ENCODE measurements at places on chromosomes 11 and 22.

- H3K4me3 ChIP-seq = no peak overlapping the region
- no peaks in the 10 kb centered on the region for H3K27me3 ChIP-seq
- no peak overlapping the region for H3K27ac ChIP-seq
- no peaks in the 10 kb centered on the region for H3K36me3 ChIP-seq
- DNase-seq = no peak
These were observed 36.7 kb downstream of the CCDC90B start for GRCh38 chr11:83249445-83249844.

GRCh38 chr11:10584071-10584501, 15.6 kb upstream of the LYVE1 start:
- no peak overlapping the region for H3K4me3 ChIP-seq
- no peaks in the 10 kb centered on the region for H3K27me3 ChIP-seq
- no peaks in the 10 kb centered on the region for H3K36me3 ChIP-seq
- peaks cover 27% of the 10 kb centered on the region for H3K4me1 ChIP-seq
- peak overlapping the region; percentile 89 for H3K27ac ChIP-seq
- DNase-seq = no peak

DNA sequence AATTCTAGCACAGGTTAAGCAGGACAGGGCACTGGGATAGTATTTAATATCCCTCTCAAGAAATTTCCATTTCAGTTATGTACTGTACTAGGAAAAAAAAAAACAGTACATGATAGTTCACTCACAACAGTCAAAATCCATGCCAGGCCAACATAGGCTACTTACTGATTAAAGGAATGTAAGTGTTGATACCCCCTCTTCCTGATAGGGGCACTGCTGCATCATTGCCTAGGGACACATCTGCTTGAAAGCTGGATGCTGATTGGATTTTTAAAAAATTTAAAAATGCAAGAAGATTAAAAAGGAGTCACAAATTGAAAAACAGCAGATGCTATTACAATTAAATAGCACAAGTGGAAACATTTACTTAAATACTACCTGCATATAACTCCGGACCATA, 43.4 kb downstream of the APOL5 start:
- peaks cover 5% of the 10 kb centered on the region for H3K36me3 ChIP-seq
- H3K4me3 ChIP-seq = no peak overlapping the region
- H3K4me1 ChIP-seq = no peaks in the 10 kb centered on the region

DNA sequence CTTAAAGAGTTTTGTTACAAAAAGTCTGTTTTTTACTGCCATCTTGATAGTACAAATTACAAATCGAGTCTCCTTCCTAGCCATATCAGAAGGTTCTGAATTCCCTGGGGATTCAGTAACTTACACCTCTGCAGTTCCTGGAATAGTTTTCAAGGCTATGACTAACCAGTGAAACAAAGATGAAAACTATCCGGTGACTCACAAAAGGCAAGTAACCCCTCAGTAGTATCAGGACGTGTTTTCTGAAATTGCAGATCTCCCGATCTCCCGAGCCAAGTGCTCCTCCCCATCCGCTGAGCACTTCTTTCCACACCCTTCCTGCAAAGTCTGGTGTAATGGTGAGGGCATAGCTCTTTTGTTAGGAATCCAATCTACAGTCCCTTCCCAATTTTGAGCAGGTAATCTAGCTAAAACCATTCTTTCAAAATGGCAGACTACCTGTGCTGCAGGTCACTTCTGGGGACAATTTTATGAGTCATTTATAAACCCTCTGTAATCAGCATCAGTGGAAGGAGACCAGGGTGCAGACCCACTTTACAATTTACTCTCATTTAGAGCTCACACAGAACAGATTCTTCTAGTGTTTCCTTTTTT, 7.7 kb downstream of the E2F8 start:
- no peak overlapping the region for H3K4me3 ChIP-seq
- no peaks in the 10 kb centered on the region for H3K4me1 ChIP-seq
- DNase-seq = no peak

DNA sequence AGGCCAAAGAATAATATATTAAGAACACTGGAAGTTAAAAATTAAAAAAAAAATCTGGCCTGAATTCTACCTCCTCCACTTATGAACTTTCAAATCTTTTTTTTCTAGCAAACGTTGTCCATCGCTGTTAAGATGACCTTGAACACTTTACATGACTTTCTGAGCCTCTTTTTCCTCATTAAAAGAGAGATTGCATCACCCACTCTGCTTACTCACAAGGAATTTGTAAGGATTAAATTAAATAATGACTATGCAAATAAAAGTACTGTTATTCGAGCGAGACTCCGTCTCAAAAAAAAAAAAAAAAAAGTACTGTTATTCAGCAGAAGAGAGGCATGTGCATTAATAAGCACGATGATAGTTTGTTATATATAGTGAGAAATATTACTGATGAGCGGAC, 285.1 kb upstream of the CCDC90B start:
- no peaks in the 10 kb centered on the region for H3K4me1 ChIP-seq
- no peak for DNase-seq
- H3K27ac ChIP-seq = no peak overlapping the region
- no peaks in the 10 kb centered on the region for H3K27me3 ChIP-seq
- H3K4me3 ChIP-seq = no peak overlapping the region
- H3K36me3 ChIP-seq = no peaks in the 10 kb centered on the region

- DNase-seq = no peak
- peaks cover 88% of the 10 kb centered on the region for H3K4me1 ChIP-seq
- H3K36me3 ChIP-seq = no peaks in the 10 kb centered on the region
These were observed 105.3 kb downstream of the PTPRJ start for GRCh38 chr11:48085688-48086087.

DNA sequence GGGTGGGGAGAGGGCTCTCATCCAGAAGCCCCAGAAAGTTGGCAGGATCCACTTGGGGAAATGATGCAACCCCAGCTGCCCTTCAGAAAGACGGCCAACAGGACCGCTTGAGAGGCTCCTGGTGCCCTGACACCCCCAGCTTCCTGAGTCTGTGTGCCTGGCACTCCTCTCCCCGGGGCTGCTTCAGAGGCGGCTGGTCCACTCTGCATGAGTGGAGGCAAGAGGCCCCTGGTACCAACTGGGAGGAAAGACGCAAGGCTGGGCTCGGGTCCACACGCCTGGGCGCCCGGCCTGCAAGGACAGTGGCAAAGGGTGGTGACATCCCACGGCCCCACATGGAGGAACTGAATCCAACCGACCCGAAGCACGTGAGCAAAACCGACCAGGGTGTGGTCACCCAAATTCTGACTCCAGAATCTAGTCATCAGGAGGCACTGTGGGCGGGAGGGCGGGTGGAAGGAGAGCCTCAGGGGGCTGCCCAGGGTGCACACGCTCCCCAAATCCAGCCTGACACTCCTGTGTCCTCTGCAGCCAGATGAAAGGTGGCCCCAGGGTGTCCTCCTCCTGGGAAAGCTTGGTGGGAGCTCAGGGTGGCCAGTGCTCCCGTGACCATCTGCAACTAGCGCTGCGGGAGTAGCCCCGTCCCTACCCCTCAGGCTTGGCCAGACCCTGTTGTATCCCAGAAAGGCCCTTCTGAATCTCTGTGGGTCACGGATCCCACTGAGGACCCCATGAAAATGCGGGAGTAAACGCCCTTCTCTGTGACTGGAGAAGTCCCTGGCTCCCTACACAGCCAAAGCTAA, 3.7 kb downstream of the RNH1 start:
- no peaks in the 10 kb centered on the region for H3K27me3 ChIP-seq
- peak overlapping the region; percentile 46 for H3K4me3 ChIP-seq
- H3K36me3 ChIP-seq = peaks cover 35% of the 10 kb centered on the region
- peak; percentile 86 for DNase-seq

- H3K27me3 ChIP-seq = no peaks in the 10 kb centered on the region
- H3K27ac ChIP-seq = no peak overlapping the region
- H3K4me3 ChIP-seq = no peak overlapping the region
- no peaks in the 10 kb centered on the region for H3K36me3 ChIP-seq
- no peaks in the 10 kb centered on the region for H3K4me1 ChIP-seq
- no peak for DNase-seq
These were observed 834.6 kb downstream of the JRKL start for GRCh38 chr11:97224396-97224795.

DNA sequence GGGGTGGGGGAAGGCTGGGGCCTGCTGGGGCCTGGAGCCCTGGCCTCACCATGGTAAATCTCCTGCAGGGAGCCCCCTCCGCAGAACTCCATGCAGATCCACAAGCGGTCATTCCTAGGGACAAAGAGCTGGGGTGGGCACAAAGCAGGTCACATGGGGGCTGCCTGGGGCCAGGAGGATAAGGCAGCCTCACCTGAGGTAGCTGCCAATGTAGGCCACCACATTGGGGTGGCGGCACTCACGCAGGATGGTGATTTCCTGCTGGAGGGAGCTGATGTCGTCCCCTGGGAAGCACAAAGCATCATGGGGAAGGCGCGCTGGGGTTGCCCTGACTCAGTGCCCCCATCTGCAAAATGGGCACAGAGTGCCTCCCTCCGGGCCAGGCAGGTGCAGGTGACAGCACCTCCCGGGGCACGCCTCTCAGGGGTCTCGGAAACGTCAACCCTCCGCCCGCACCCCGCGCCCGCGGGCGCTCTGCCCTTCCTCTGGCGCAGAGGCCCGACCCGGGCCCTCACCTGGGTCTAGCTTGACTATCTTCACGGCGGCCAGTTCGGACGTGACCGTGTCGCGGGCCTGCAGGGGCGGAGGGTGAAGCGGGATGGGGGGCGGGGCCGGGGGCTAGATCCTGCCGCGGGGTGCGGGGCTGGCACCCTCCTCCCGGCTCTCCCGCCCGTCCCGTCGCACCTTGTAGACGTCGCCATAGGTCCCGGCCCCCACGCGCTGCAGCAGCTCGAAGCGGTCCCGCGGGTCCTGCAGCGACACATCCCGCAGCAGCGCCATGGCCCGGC, 450 bp downstream of the MAP4K2 start:
- peaks cover 45% of the 10 kb centered on the region for H3K4me1 ChIP-seq
- H3K27me3 ChIP-seq = no peaks in the 10 kb centered on the region
- peak; percentile 78 for DNase-seq
- peak overlapping the region; percentile 81 for H3K27ac ChIP-seq

DNA sequence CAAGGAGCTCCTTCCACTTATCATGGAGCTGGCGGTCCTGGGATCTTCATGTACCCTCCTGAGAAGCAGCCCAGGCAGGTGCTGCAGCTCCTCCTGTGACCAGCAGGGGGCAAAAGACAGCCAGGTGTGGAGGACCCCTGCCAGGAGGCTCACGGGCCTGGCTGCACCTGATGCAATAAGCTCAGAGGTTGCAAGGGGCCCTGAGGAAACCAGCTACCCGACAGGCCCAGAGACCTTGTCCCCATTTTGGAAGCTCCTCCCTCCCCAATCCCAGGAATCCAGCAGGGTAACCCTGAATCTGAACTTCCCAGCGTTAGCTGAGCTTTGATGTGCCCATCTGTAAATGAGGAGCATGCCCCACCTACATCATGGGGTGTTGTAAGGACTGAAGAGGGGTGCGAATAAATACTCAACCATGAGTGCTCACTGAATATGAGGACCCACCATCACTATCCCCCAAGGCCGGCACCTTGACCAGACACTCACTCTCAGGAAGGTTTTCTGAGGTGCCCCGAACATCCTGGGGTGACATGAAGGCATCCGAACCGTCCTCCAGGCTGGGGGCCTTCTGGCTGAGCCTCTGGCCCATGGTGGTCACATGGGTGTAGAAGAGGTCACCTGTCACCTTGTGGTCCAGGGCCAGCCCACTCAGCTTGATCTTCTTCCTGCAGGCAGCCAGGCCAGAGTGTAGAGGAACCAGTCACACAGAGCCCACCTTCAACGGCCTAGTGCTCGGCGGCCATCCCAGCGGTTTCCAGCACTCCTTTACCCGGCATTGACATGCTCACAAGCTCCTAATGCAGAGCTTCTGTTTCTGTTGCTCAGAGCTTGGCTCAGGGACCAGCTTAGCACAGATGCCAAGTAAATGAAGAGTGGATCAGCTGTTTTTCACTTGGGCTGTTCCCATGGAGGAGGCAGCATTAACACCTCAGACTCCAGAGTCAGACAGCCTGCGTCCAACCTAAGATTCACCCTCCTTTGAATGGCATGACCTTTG, 21.7 kb downstream of the SLC43A1 start:
- no peak overlapping the region for H3K27ac ChIP-seq
- no peaks in the 10 kb centered on the region for H3K36me3 ChIP-seq
- no peak overlapping the region for H3K4me3 ChIP-seq
- no peaks in the 10 kb centered on the region for H3K27me3 ChIP-seq
- peak; percentile 90 for DNase-seq
- peaks cover 3% of the 10 kb centered on the region for H3K4me1 ChIP-seq

DNA sequence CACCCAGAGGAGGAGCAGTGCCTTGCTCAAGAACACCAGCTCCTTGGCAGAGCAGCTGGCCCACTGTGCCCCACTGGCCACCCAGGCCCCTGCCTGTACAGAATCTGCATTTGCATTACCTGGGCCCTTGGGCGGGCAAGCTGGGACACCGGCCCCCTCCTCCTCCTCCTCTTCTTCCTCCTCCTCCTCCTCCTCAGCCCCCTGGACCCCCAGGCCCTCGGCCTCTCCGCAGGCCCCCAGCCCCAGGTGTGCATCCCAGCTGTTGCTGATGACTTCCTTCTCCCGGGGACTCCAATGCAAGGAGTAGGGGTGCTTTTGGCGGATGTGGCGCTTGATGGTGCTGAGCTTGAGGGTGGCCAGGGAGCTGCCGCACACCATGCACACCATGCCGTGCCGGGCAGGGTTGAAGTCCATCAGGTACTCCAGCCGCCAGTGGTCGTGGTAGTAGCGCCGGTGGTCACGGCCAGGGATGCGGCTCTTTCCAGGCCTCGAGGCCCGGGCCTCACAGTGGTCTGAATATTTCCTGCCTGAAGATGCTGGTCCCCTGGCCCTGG, 2.8 kb downstream of the ZFTA start:
- no peak for DNase-seq
- H3K36me3 ChIP-seq = no peaks in the 10 kb centered on the region
- H3K4me1 ChIP-seq = peaks cover 8% of the 10 kb centered on the region
- H3K27ac ChIP-seq = no peak overlapping the region
- no peak overlapping the region for H3K4me3 ChIP-seq

GRCh38 chr22:23754220-23754919, at the start of gene VPREB3:
TSS of gene VPREB3 (minus strand) at chr22:23754425. CDS start at chr22:23754363, 62 bp downstream.
- no peaks in the 10 kb centered on the region for H3K27me3 ChIP-seq
- DNase-seq = peak; percentile 84
- peak within 1 kb of the TSS; percentile 58 for H3K4me3 ChIP-seq
- no peaks in the 10 kb centered on the region for H3K36me3 ChIP-seq

- H3K4me3 ChIP-seq = no peak overlapping the region
- H3K27ac ChIP-seq = no peak overlapping the region
- no peaks in the 10 kb centered on the region for H3K27me3 ChIP-seq
- H3K4me1 ChIP-seq = no peaks in the 10 kb centered on the region
These were observed 94.2 kb downstream of the ABTB2 start for GRCh38 chr11:34263441-34264091.

GRCh38 chr11:81870066-81870412, 863.6 kb downstream of the FAM181B start:
- H3K27ac ChIP-seq = peak overlapping the region; percentile 53
- H3K36me3 ChIP-seq = no peaks in the 10 kb centered on the region
- H3K27me3 ChIP-seq = no peaks in the 10 kb centered on the region
- H3K4me3 ChIP-seq = no peak overlapping the region

DNA sequence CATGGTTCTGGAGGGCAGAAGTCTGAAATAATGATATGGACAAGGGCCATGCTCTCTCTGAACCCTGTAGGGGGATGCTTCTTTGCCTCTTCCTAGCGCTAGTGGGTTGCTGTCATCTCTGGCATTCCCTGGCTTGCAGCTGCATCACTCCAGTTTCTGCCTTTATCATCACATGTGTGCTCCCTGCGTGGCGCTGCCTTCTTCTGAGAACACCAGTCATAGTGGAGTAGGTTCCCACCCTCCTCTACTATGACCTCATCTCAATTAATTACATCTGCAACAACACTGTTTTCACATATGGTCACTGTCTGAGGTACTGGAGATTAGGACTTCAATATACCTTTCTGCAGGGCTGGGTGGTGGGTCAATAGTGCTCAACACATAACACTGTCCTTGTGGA, 402.3 kb upstream of the NARS2 start:
- no peaks in the 10 kb centered on the region for H3K27me3 ChIP-seq
- H3K27ac ChIP-seq = no peak overlapping the region
- H3K36me3 ChIP-seq = no peaks in the 10 kb centered on the region
- DNase-seq = no peak

Measured in spleen (tissue), 13 donors.